Activated CD8-positive, alpha-beta memory T cell treated with anti-CD3 and anti-CD28 coated beads for 1 hour (primary cell): ENCODE measurements at places on chromosomes 16 and 17.

GRCh38 chr16:12773221-12773620 lies 30.5 kb downstream of the CPPED1 start:
- DNase-seq, result no peak

GRCh38 chr16:71724320-71724751 lies at the start of gene PHLPP2:
TSS of gene PHLPP2 (minus strand) at chr16:71724701. CDS start at chr16:71714795, 9,906 bp downstream.
- no peak for DNase-seq

DNA sequence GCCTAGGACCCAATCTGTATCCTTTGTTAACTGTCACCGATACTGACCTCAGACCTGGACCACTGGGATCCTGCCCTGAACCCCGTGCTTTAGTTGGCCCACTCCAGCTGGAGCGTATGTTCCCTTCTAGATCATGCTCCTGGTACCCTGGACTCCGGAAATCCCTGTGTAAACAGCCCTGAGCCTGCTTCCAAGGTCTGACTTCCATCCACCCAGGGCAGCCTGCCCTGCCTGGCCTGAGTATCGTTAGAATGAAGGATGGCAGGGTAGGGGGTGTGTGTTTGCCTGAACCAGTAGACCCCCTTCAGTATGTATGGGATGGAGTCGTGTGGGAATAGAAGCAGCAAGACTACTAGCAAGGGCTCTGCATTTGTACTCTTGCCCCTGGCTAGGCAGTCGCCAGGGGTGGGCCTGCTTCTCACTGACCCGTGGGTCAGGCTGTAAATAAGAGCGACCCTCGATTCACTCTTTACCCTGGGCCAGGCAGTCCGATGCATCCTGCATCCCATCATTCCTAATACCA lies 691 bp upstream of the TMEM98 start:
- no peak for DNase-seq

DNA sequence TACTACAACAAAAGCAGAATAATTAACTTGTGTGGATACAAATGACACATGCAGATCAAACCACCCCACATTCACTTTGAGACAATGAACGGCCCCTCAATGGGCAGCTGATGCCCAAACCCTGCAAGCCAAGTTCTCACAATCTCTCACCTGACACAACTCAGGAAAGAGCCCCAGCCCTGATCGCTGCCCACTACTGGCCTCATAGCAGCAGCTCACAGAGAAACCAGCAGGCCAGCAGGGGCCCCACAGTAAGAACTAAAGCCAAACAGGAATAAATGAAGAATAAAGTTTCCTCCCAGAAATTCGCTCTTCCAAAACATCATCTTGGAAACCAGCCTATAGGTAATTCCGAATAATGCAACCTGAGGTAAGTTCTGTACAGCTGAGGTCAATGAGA lies 7.7 kb downstream of the AKTIP start:
- DNase-seq, result no peak

- no peak for DNase-seq
Observed at GRCh38 chr16:3195975-3196374, 8.0 kb downstream of the OR1F1 start.

GRCh38 chr16:11328172-11329070 lies 16.8 kb upstream of the RMI2 start:
- DNase-seq, result peak; percentile 9

DNA sequence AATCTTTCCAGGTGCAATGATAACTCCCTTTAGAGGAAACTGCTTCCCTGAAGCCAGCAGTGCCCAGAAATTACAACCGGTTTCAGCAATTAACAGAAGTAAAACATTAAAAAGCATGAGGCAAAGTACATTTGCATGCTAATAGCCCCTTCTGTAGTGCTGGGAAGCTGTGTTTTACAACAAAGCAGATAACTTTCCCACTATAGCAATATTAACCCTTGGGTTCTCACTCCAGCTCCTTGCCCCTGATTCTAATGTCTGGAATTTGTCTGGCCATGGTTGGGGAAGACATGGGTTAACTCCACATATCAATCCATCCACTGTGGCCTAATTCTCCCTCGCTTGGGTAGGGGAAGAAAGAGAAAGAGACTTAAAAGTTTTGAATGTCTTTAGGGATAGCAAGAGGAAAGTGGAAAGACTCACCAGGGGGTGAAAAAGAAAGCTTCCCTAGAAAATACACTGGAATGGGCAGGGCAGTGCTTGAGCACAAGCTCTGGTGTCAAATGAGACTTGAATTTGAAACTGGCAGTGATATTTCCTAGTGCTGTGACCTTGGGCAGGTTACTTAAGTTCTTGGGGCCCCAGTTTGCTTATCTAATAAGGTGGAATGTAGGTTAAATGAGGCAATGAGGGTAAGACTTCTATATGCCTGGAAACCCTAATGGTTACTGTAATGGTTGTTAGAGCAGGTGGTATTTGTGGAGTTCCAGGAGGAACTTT lies 102.0 kb downstream of the SOX9 start:
- no peak for DNase-seq

GRCh38 chr16:3027983-3028715 lies 4.3 kb downstream of the THOC6 start:
- DNase-seq, result peak; percentile 68

- no peak for DNase-seq
Observed at GRCh38 chr16:15856182-15856581, 646 bp downstream of the MYH11 start.

GRCh38 chr17:15659663-15660062 lies 24.4 kb downstream of the TRIM16 start:
- DNase-seq, result no peak

- no peak for DNase-seq
Observed at GRCh38 chr17:63476459-63476853, 405 bp upstream of the ACE start.

DNA sequence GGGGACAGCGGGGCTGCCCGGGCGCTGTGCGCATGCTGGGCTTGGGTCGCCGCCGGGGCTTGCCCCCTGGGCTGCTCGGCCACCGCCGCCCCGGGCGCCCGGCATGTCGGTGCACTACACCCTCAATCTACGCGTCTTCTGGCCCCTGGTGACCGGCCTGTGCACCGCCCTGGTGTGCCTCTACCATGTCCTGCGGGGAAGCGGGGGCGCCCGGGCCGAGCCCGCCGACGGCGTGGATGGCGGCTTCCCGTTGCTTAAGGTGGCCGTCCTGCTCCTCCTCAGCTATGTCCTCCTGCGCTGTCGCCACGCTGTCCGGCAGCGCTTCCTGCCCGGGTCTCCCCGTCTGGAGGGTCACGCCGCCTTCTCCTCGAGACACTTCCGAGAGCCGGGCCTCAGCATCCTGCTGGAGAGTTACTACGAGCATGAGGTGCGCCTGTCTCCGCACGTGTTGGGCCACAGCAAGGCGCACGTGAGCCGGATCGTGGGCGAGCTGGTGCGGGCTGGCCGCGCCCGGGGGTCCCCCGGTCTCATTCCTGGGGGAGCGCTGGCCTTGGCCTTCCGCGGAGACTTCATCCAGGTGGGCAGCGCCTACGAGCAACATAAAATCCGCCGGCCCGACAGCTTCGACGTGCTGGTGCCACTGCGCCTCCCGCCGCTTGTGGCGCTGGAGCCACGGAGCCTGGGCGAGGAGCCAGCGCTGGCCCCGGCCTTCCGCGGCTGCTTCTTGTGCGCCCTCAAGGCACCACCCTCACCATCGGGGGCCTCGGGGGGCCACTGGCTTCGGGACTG lies 789 bp downstream of the ITPRIPL2 start:
- no peak for DNase-seq

DNA sequence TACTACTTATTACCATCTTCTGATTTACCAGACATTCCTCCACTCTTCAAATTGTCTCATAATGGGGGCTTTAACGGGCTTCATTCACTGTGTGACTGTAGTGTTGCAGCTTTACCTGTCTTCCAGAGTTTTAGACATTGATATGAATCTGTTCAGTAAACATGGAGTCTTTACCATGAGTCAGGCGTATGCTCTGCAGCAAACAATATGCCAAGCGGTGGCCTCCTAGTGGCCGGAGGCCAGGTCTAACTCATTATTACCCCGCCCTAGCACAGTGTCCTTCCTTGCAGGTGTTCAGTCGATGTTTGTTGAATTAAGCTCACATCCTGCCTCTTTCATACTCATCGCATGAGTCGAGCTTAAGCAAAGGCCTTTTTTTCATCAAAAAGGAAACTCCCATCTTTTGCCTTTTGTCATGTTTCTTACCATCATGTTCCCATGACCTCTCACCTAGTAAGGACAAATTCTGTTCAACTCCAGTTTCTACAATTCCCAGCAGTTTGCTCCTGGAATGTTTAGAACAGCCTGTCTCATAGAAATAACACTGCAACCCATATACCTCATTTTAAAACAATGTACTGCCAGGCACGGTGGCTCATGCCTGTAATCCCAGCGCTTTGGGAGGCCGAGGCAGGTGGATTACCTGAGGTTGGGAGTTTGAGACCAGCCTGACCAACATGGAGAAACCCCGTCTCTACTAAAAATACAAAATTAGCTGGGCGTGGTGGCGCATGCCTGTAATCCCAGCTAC lies 39.4 kb downstream of the TUBD1 start:
- DNase-seq, result no peak

- no peak for DNase-seq
Observed at GRCh38 chr16:56354746-56355145, 70.6 kb downstream of the AMFR start.

- DNase-seq, result no peak
Observed at GRCh38 chr17:83117583-83117982, 38.2 kb downstream of the METRNL start.

DNA sequence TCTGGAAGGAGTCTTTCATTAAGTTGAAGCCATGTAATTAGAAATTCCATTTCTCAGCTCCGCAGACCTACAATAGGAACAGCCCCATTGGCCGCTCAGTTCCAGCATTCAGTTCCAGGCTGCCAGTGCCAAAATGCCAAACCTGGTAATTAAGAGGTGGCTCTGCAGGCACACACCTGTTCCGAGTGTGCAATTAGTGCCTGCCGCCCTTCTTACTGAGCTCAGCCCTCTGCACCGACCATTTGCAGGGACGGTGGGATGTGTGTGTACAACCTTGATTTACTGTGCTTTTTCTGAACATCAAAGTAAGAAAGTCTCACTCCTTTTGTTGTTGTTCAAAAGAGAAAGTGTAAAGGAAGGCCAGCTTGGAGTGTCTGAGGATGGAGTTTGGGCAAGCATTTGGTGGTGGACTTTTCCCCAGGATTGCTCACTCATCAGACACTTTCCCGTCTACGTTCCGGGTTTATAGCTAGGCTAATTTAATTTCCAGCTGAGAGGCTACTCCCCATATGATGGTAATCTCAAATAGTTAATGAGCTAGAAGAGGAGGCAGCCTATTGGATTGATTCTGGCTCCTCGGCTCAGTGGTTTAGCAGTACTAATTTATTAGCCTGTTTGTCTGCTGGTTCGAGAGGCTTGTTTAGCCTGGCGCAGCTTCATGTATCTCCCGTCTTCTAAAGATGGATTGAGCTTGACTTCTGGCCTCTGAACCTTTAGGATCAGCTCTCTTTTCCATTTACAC lies 20.0 kb downstream of the HS3ST3B1 start:
- no peak for DNase-seq

DNA sequence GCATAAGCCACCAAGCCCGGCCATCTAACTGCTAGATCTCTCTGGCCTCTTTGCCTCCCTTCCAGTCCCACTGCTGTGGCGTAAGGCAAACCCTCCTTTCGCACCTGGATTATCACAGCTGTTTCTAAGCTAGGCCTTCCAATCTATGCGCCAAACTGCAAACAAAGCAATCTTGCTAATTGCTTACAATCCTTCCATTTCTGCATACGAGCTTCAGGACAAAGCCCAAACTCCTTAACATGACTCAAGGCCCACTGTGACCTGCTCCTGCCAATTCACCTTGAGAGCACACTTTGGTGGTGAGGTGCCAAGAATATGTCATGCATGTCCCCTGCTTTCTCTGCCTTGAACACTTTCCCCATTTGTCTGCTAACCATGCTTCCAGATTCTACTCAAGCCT lies 6.0 kb upstream of the ARL5C start:
- DNase-seq, result no peak

DNA sequence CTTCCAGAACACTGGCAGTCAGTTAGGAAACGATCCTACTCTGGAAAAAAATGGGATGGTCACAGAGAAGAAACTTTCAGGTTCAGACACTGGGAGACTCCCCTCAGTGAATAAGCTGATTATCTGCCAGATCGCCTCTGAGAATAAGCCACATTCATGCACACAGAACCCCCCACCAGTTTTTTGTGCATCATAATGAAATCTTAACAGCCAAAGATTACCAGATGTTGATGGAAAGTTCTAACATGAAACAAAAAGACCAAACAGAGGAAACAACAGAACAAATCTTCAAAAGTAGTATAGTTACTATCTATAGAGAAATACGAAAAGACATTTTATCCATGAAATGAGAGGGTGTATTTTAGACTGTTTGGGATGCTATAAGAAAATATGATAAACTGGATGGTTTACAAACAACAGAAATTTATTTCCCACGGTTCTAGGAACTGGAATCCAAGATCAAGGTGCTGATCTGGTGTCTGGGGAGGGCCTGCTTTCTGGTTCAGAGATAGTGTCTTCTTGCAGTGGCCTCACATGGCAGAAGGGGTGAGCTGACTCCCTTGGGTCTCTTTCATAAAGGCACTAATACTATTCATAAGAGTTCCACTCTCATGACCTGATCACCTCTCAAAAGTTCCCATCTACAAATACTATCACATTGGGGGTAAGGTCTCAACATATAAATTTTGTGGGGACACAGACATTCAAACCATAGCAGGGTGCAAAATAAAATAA lies 8.0 kb upstream of the AMZ2 start:
- DNase-seq, result no peak

GRCh38 chr16:58730724-58731370 lies 3.3 kb downstream of the GOT2 start:
- no peak for DNase-seq

- no peak for DNase-seq
Observed at GRCh38 chr16:66841366-66841765, 2.8 kb upstream of the CA7 start.

GRCh38 chr16:85821390-85822135 lies 22.1 kb downstream of the COX4I1 start:
- DNase-seq, result peak; percentile 49

- DNase-seq, result no peak
Observed at GRCh38 chr17:12865769-12866168, 76.5 kb downstream of the ARHGAP44 start.

DNA sequence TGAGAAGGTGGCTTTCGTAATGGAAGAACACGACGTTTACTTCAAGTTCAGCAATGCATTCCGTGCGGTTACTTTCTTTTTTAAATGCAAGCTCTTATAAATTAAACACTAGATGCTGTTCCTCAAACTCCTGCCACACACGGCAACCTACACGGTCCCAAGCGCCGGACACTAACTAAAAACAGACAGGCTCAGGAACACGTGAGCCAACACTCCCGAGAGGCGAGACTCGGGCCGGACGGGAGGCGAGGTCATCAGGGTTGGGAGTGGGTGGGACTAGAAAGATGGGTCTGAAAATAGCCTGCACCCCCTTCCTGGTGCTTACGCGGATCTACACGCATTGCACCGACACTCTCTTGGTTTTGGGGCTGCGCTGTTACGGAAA lies 6.4 kb downstream of the CLCN7 start:
- no peak for DNase-seq

DNA sequence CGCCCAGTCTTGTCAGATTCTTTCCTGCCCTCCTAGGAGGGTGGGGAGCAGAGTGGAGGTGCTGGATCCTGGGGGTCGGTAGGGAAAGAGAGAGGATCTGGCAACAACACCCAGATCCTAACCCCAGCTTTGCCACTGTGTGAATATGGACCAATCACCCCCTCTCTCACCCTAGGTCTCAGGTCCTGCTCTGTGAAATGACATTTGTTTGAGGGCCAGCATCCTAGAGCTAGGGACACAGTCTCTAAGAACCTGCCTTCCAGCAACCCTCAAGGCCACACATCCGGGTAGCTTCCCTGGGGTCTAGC lies 28.4 kb upstream of the MAP3K14 start:
- no peak for DNase-seq

GRCh38 chr16:47657032-47657431 lies 195.9 kb downstream of the PHKB start:
- DNase-seq, result no peak
